Activated CD8-positive, alpha-beta memory T cell treated with anti-CD3 and anti-CD28 coated beads for 4 hours (primary cell): ENCODE measurements at places on chromosomes 7 and 10.

DNA sequence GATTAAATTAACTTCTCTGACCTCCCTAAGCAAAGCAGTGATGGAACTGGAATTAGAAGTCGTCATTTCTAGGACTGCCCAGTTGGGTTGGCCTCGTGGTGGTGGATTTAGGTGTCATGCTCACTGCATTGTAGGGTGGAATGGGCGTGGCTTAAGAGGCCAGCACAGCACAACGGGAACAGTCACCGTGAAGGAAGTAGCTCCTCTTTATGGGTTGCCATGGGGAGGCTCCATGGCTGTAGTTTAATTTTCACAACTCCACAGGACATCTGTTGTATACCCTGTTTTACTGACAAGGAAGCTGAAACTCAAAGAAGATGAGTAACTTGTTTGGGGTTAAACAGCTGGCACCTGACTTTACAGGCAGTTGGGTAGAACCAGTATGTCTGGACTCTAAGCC lies 208.3 kb downstream of the CELF2 start:
- DNase-seq: no peak

GRCh38 chr10:59655309-59655708 lies 54.3 kb downstream of the SLC16A9 start:
- no peak for DNase-seq

- no peak for DNase-seq
These were observed 220.5 kb downstream of the CDK14 start for GRCh38 chr7:90816511-90817142.

- DNase-seq: no peak
These were observed 27.9 kb upstream of the INPP5A start for GRCh38 chr10:132509506-132510173.

DNA sequence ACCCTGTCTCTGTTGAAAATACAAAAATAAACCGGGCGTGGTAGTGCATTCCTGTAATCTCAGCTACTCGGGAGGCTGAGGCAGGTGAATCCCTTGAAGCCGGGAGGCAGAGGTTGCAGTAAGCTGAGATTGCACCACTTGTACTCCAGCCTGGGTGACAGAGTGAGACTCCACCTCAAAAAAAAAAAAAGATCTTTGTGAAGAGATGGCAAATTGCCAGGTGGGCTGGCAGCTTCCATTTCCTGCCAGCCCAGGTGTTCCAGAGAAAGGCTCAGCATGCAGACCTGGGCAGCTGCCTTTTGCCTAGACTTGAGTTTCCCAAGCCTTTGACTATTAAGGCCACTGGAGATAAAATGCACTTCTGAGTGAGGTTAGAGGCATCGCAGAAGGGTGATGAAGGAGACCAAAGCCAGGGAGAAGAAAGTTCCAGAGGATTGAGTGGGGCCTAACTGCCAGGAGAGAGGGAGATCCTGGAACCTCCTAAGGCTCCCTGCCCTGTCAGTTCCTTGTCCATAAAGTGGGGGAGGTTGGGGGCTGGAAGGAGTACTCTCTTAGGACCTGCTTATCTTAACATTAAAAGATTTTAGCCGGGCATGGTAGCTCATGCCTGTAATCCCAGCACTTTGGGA lies 10.0 kb upstream of the DDIT4 start:
- no peak for DNase-seq
